ENCODE measurements at places on chromosomes 4 and X.

DNA sequence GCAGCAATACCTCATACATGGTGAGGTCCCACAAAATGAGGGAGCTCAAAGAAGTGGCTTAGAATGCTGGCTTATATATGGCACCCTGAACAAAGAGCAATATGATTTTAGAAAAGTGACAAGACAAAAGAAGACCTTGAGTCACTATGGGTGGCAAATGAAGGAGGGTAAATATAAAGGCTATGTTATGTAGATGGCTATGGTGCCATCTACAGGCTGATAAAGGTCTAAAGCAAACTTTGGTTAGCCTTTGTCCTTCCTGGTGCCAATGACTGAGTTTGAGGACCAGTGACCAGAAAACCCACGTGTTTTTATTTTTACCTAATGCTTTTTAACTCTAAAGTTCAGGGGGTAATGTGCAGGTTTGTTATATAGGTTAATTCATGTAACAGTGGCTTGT, 151.8 kb downstream of the CCNG2 start:
- DNase-seq, result no peak

DNA sequence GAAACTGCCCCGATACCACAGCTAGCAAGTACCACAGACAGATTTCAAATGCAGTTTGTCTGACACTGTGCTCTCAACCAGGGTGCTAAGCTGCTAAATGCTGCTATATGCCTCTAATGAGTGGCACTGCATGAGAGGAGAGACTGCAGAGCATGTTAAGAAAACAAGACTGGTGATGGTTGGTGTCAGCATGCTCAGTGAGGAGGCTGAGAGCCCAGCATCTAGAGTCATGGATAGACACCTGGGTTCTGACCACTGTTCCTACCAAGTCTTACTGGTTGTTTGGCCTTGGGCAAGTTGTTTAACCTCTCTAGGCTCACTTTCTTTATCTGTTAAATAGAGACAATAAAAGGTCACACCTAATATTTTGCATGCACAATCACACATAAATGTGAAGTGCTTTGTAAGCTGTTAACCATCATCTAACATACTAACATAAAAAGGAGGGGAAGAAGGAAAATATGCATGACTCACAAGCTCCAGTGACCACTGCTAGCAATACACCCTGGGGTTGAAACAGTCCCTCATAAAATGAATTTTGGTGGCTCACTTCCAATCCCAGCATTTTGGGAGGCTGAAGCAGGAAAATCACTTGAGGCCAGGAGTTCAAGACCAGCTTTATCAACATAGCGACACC, 20.7 kb downstream of the HHIP start:
- no peak for DNase-seq

GRCh38 chr4:48785302-48785701, 5.2 kb upstream of the FRYL start:
- DNase-seq, result no peak

DNA sequence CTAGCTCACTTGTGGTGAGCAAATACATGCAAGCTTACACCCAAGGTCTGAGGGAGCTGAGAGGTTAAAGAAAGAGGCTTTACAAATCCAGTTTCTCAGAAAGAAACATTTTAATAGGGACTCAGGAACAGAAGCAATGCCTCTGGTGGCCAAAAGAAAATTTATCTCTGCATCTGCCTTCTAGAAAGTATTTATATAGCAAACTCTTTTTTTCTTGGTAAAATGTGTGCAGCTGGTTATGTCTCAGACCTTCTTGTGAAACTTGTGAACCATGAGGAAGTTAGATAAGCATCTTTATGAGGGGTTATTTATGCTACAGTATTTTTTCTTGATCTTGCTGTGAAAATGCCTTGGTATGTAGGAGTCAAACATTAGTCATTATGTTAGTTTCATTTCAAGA, 48.5 kb upstream of the CYSLTR1 start:
- no peak for DNase-seq

- DNase-seq, result no peak
These were observed 29.2 kb downstream of the HTT-AS start for GRCh38 chr4:3044870-3045819.

GRCh38 chr4:177125656-177126055, 184.0 kb upstream of the NEIL3 start:
- no peak for DNase-seq

Measured in occipital lobe (tissue), 3 donors.